Activated CD8-positive, alpha-beta memory T cell treated with anti-CD3 and anti-CD28 coated beads, Interleukin-2, amount 50 U/mL, for 4 hours (primary cell): ENCODE measurements at places on chromosomes 1 and 21.

DNA sequence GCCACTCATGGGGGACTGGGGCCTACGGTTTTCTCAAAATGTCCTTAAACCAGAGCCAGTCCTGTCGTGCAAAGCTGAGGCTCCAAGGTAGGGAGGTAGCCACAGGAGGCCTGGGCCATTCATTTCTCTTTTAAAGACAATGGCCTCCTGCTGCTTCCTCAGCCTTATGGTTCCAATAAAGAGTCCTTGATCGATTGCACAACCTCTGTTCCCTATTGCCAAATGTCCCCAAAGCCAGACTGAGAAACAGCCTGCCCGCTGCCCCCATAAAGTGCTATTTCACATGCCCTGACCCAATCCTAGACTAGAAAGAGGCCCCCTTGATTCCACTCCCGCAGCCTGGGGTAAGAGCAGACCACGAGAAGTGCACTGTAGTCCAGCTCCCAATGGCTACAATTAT is 166.7 kb downstream of the CLIC6 start:
- DNase-seq = no peak

GRCh38 chr1:19467199-19468187 is 17.8 kb downstream of the CAPZB start:
- DNase-seq = no peak

DNA sequence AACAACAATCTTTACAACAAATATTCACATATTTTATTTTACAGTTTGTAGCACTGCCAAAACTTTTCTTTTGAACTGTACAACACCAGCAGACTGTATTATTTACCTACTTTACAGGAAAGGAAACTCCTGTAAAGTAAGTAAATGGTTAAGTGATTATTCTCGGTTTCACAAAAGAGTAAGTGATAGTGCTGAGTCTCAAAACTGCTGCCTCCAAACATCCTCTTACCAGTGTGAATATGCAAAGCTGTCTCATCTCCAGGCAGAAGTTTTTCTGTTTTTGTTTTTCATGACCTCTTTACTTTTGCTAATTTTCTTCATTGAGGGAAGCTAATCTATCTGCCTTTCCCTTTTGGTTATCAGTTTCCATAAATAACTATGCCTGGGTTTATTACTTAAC is 286.7 kb downstream of the SRGAP2C start:
- DNase-seq = no peak

- no peak for DNase-seq
Observed at GRCh38 chr1:113041569-113042284, 31.3 kb upstream of the LRIG2 start.

GRCh38 chr1:225332686-225333085 is 95.2 kb downstream of the LBR start:
- DNase-seq = no peak

- no peak for DNase-seq
Observed at GRCh38 chr1:26016258-26016952, 5.2 kb upstream of the EXTL1 start.

DNA sequence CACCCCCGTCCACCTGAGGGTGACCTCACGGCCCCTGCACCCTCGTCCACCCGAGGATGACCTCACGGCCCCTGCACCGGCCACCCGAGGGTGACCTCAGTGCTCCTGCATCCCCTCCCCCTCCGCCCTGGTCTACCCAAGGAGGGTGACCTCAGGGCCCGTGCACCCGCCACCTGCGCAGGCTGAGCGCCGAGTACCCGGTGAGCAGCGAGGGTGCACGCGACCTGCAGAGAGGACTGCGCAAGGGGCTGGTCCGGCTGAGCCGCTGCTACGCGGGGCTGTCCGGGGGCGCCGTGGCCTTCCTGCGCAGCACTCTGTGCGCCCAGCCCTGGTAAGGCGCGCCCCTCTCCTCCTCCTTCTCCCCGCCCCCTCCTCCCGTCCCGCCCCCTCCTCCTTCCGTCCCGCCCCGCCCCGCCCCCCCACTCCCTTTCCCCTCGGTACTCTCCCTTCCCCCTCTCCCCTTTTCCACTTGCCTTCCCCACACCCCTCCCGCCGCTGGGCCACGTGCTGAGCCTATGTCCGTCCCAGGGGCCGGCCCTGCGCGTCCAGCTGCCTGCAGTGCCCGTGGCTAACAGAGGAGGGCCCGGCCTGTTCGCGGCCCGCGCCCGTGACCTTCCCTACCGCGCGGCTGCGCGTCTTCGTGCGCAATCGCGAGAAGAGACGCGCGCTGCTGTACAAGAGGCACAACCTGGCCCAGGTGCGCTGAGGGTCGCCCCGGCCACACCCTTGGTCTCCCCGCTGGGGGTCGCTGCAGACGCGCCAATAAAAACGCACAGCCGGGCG is 28.4 kb downstream of the TRIM11 start:
- DNase-seq = peak; percentile 55

DNA sequence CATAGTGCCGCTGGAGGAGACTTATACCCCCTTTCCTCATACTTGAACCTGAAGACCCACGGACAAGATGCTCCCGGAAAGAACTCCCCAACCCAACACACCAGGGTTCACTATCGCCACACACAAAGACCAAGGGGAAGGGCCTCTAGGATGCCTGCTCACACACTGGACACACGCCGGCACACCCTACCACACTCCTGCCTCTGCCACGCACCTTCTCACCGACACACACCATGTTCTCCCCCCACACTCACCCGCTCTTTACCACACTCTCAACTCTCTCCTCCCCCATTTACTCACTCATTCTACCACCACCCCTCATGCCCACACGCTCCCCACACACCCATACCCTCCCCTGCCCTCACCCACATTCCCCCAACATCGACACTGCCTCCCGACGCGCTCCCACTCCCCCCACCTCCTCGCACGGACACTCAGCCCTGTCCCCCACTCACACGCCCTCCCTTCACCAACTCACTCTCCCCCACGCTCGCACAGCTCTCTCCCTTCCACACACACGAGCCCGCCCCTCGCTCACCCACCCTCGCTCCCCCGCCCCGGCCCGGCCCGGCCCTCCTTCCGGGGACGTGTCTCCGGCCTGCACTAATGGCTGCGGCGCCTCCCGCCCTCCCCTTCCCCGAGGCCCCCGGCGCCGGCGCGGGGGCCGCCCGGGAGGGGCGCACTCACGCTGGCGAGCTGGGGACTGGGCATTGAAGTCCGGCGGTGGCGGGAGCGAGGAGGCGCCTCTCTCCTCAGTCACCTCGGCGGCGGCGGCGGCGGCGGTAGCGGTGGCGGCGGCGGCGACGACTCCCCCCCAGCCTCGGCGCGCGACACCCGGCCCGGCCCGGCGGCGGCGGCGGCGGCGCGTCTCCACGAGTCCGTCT is 626 bp downstream of the PTP4A2 start:
- DNase-seq = peak; percentile 83

DNA sequence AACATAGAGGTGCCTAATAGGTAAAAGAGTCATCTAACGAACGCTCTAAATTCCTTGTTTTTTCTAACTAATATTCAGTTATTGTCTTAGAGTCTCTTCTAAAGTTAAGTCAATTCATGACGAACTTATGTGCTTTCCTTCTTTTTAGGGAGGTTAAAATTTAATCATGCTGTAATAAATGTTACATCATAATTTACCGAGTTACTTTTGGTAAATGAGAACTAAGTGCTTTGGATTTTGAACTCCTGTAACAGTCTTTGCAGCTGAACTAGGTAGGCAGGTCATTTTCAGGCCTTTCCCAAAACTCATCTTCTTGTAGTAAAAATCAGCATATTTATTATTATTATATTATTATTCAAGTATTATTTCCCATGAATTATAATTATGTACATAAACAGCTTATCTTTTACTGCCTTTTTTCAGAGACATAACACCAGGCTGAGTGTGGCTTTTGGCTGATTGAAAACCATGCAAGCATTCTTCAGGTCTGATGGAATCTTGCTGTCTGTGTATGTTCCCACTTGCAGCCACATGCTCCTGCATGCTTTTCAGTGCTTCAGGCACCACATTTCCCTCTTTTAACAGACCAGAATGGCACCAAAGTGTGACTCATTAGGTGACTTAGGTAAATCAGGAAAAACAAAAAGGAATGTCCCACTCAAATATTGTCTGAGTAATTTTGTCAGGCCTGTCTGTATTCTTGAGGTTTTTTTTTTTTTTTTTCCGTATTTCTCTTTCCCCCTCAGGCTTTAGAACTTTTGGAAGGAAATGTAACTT is 81.0 kb upstream of the CD55 start:
- DNase-seq = no peak

DNA sequence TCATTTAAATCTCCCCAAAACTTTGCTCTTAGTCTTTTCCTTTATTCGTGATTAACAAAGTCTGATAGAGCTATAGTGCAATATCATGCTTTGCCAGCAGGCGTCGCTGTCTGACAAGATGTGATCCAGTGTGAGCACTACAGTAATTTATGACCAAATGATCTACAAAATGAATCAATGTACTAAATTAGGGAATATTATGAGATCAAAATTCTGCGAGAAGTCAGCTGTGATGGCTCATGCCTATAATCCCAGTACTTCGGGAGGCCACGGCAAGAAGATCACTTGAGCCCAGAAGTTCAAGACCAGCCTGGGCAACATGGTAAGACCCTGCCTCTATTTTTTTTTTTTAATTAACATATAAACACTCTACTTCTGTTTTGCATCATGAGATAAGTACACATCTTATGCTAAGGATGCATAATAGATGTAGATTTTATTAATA is 3.6 kb upstream of the SPSB1 start:
- peak; percentile 89 for DNase-seq

DNA sequence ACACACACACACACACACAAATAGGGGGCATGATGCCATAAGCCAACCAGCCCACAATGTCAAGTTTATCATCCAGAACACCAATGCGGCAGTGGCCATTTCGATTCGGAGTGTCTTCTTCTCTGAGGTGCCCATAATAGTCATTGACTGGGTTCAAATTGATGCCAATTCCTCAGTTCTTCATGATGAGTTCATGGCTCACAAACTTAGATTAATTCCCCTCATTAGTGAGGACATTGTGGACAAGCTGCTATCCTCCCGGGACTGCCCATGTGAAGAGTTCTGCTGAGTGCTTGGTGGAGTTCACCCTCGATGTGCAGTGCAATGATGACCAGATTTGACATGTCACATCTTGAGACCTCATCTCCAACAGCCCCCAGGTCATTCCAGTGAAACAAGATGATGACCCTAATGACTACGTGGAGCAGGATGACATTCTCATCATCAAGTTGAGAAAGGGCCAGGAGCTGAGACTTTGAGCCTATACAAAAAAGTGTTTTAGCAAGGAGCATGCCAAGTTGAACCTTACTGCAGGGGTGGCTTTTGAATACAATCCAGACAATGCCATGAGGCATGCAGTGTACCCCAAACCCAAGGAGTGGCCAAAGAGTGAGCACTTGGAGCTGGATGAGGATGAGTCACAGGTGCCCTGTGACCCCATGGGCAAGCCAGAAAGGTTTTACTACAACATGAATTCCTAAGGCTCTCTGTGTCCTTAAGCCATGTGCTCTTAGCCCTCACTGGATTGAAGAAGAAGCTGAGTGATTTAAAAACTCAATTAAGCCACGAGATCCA is 211.6 kb upstream of the SAMSN1 start:
- DNase-seq = no peak

- no peak for DNase-seq
Observed at GRCh38 chr1:6126028-6126427, 54.1 kb downstream of the CHD5 start.

GRCh38 chr21:36434144-36434543 is 45.8 kb downstream of the CLDN14 start:
- DNase-seq = no peak

DNA sequence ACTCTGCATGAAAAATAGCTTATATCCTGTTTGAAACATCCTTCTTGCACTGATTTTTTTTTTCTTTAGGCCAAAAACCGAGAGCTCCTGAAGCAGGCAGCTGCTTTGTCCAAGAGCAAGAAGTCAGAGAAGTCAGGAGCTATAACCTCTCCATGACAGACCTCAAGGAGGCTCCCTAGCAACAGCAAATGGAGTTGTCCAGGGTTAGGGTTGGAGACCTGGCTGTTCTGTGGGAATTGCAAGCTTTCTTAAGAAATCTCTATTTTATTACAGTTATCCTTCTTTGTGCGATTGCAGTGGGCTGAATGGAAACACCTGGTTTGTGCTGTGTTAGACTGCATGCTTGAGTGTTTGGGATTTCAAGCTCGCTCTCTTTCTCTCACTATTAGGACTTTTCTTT is 12.6 kb upstream of the STX12 start:
- no peak for DNase-seq

GRCh38 chr1:210940081-210940617 is 193.8 kb downstream of the KCNH1 start:
- DNase-seq = no peak

DNA sequence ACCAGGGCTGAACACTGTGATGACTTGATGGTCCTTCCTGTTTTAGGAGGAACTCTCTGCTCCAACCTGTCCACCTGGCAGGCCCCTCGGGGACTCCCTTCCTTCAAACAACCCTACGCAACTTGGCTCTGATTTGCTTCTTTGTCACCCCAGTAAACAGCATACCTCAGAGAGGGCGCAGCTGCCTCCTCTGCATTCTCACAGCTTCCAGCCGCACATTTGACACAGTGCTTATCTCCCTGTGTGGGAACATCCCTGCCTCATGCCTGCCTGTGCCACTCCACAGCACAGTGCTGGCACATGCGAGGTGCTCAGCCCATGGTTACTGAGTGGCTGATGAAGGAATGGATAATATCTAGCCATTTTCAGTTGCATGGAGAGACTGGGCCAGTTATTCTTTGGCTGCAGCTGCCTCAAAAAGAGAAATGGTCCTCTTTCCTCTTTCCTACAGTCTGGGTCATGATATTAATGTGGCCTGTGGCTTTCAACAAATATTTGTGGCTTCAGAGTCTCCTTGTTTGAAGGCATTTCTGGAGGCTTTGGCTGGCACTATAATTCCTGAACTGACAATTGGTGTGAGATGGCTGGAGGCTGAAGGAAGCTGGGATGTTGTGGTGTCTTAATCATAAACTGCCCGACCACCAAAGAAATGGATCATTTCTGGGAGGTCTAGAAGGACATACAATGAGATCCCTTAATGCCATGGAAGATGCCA is 77.9 kb downstream of the TENT5C start:
- DNase-seq = no peak

DNA sequence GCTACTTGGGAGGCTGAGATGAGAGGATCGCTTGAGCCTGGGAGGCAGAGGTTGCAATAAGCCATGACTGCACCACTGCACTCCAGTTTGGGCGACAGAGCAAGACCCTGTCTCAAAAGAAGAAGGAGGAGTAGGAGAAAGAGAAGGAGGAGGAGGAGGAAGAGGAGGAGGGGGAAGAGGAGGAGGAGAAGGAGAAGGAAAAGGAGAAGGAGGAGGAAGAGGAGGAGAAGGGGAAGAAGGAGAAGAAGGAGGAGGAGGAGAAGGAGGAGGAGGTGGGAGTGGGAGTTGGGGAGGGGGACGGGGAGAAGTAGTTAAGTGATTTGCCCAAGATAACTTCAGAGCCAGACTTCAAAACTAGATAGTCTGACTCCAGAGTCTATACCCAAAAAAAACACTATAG is 55.5 kb upstream of the FOXD3 start:
- no peak for DNase-seq

DNA sequence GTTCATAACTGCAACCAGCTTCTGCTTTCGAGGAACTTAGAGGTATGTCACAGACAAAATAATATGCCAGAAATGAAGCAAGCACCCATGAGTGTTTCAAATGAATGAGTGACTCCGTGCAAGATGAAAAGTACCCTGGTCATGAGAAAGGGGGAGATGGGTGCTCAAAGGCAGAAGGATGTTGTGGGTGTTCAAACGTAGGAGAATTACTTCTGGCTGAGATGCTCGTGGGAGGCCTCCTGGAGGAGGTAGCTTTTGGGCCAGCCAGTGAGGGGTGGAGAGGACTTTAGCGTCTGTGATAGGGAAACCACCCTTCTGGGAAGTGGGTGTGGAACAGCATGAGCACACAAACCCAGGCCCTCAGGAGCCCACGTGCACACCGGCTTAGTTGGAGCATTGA is 113.8 kb downstream of the SYF2 start:
- DNase-seq = no peak

GRCh38 chr21:44870748-44871495 is 2.6 kb downstream of the PTTG1IP start:
- DNase-seq = no peak
